ENCODE measurements at places on chromosomes 6 and 20.

DNA sequence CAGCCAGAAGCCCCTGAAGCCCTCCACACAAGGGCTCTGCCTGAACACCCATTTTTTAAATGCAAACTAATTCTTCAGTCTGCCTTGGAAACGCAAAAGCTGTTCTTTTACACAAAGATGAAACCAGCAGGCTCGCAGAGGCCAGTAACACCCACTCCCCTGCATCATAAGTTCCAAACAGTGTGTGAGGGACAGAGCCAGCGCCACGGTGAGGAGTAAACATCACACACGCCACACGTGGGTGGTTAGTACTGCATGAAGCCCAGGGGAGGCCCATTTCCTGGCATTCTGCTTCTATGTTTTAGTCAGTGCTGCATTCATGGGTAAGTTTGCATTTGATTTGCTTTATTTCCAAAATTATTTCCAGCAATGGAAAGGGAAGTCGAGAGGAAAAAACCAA lies 217.7 kb upstream of the RIN2 start:
- no peak for DNase-seq

GRCh38 chr6:152478377-152479010 lies 158.7 kb downstream of the SYNE1 start:
- no peak for DNase-seq

DNA sequence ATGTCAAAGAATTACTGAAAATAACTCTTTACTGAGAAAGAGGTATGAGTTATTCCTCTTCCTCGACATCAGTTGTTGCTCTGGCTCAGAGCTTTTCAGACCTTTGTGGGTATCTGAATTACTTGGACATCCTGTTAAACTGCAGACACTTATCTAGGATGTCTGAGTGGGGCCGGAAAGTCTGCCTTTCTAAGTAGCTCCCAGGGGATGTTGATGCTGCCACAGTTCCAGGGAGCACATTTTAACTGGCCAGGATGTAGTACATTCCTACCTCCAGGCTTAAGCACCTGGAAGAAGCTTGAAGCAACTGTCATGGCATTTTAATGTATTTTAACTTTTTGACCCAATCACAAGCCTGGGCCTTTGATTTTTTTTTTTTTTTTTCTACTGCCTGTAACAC lies 265.8 kb upstream of the PLCB4 start:
- no peak for DNase-seq

DNA sequence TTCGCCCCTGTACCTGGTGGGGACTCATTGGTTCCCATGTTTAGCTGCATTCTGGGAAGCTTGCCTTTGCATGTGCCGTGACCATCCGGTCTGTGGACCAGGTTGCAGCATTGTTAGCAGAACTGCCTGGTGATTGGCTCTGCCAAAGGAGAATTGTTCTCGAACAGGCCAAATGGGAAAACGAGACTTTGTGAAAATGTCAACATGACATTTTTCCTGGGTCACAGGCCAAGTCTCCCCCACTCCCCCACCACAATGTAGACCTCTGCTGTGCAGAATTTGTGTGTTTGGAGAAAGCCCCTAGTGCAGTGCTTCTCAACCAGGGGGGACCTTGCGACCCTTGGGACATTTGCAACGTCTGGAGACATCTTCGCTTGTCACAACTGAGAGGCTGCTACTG lies 23.2 kb downstream of the CDH22 start:
- no peak for DNase-seq

DNA sequence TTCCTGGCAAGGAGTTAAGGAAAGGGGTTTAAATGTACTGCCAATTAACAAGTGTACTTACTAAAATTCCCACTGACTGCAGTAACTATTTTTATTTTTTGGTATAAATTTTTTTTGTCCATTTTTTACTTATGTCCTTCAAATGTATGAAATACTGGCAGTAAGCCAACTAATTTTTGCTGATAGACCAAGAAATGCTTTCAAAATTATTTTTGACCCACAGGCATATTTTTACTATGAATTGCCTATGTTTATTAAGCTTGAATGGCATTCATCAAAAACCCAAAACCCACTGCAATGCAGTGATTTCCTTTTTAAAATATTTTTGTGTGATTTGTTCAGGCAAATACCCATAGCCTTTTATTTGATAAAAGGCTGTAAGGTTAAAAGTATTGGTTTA lies 560.1 kb downstream of the UTRN start:
- DNase-seq = no peak

- DNase-seq = no peak
Observed at GRCh38 chr20:6705926-6706548, 61.4 kb upstream of the BMP2 start.

GRCh38 chr6:11595903-11596302 lies 58.4 kb downstream of the TMEM170B start:
- no peak for DNase-seq

- DNase-seq = no peak
Observed at GRCh38 chr20:61252601-61253263, 671 bp downstream of the CDH4 start.

DNA sequence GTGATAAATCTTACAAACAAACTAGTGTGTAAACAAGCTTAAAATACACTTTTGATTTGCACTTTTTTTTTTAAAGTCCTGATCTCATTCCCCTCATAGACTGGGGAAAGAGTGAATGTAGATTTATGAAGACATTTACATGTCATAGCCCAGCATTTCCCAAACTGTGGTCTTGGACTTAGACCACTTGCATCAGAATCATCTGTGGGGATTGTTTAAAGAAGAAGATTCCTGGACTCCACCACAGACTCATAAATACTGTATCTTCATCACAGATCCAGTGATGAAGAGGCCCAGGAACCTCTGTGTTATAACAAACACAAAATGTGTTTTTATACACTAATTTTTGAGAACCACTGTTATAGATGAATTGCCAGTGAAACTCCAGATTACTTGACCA lies 99.5 kb downstream of the KCNQ5 start:
- no peak for DNase-seq

DNA sequence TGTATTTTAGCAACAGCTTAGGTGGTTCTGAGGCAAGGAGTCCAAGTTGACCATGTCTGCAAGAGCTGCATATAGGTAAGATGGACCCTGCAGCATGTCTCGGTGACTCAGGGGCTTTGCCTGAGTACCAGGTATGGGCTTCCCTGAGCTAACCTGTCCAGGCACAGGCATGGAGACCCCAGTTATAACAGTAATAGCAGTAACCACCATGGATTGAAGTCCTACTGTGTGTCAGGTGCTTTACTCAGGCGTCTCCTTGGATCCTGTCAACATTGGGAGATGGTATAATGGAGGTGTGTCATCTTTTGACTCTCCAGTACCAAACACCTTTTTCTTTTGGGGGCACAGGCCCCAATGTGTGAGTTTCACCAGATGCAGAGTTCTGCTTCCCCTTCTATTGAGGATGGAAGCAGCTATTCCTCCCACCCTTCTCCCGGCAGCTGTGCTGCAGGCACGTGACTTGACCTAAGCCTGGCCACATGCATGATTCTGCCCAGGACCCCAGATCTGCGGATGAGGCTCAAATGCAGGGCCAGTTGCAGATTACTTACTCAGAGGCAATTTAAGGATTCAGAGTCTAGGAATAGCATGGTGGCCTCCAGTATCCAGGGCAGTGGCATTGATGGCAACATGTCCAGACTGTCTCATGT lies 13.8 kb downstream of the TREM1 start:
- DNase-seq = no peak

DNA sequence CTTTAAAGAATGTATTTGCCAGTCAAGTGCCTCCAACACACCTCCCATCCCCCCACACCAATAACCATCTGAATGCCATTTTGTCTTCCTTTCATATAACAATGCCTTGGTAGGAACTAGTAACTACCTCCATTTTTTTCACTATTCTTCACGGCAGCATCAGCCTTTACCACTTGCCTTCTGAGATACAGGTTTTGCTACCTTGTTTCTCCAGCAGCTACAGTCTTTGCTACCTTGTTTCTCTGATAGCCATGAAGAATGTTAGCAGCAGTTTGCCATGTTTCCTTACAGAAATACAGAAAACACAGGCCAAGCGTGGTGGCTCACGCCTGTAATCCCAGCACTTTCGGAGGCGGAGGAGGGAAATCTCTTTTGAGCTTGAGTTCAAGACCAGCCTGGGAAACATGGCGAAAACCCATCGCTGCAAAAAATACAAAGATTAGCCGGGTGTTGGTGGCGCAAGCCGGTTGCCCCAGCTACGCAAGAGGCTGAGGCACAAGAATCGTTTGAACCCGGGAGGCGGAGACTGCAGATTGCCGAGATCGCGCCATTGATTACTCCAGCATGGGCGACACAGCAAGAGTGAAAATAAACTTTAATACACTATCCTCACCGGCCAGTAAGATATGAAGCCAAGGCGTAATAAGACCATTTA lies 100.9 kb downstream of the HFE start:
- DNase-seq = no peak

DNA sequence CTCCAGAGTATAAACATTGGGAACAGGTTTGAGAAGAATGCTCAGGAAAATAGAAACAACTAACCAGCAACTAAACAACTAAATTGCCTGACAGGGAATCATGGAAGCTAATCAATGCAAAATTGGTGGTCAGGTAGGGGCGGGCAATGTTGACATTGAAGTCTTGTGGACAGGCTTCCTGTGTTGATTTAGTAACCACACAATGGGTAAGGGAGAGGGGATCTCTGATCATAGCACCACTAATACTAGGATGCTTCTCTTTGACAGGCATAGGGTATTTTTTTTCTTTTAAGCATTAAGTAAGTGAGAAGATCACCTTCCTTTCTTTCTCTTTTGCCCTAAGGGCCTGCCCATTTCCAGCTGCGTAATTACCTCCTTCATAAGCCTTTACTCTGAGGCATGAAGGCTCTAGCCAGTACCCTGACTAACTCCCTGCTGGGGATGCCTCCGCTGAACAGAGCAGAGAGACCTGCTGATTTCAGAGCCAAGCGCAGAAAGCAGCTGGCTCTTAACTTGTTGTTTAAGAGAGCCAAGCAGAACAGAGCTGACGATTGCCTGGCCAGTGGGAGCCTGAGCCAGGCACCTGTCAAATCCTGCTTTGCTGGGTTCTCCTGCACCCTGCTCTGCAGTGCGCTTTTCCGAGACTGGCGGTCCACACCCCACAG lies 118.7 kb downstream of the BMP2 start:
- no peak for DNase-seq

DNA sequence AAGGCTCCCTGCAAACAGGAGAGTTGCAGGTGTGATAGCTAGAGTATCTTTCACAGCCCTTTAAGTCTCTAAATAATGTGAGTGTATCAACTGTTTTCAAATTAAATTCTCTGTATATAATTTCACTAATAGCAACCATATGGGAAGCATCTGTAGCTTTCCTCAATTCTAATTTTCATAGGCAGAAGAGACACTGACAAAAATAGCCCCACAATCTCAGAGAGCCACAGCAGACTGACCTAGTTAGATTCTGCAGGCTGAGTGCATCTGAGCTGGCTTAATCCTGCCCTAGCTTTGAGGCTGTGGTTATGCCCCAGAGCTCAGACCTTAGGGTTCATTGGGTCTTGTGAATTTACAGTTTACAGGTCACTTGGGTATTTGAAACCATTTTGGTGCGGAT lies 63.9 kb downstream of the MAP7 start:
- no peak for DNase-seq

DNA sequence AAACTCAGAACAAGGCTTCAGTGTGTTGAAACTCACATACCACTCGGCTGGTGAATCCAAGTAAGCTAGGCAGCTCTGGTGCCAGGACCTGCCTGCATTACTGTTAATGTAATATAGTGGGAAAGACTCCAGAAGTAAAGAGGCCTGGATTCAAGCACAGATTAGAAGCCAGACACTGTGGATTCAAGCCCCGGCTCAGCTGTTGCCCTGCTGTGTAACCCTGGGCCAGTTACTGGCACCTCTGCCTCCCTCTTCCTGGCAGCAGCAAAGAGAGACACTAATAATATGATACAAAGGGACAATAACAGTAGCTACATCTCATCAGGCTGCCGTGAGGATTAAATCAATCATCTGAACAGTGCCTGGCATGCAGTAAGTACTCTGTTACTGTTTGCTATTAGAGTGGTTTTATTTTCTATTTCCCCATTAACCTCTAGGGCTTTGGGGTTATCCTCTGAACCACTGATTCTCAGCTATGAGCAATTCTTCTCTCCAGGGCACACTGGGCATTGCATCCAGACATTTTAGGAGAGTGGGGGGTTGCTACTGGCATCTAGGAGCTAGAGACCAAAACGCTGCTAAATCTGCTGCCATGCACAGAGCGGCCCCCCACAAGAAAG lies 92.9 kb downstream of the ZMYND8 start:
- no peak for DNase-seq

DNA sequence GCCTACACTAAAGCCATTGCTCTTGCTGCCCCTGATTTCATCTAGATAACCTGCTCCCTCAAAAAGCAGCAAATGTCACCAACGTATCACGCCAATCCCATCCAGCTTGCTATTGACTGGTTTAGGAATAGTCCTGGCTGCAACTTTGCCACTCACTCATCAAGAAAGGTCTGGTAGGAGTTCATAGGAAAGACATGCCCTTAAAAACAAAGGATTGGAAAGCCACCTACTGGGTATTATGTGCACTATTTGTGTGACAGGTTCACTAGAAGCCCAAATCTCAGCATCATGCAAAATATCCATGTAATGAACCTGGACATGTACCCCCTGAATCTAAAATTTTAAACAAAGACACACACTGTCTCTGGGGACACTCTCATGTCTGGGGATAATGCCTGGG lies 170.4 kb upstream of the COL21A1 start:
- DNase-seq = no peak

- DNase-seq = no peak
Observed at GRCh38 chr20:58625585-58625984, 25.5 kb upstream of the STX16 start.

DNA sequence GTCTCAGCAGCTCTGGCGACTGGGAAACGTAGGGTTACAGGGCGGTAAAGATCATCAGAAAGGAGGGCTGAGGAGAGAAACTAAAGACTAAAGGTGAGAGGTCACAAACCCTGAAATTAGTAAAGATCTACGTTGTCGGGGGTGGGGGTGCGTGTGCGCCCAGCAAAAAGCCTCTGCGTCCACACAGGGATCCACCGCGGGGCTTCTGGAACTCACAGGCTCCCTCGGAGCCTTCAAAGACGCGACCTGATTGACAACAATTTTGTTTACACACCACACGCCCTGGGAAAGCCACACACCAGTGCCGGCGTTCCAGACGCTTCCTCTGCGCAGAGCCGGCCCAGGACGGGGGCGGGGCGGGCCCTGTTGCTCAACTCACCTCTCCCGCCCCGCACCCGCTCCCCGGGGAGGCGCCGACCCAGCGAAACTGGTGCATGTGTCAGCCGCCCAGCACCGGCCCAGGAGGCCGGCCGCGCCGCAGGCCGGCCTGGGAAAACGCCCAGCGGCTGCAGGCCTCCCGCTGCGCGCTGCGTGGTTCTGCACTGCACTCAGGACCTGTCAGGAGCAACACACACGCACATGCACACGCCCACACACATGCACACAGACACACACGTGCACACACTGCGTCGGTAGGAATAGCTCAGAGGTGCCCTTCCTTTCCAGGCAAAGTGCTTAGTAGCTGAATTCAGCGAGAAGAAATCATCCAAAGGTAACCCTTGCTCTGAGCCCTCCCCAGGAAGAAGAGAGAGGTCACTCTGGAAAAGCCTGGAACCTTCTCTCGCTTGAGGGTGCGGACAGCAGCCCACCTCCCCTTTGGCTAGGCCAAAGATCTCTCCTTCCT lies 57.2 kb upstream of the ARID1B start:
- peak; percentile 14 for DNase-seq
